ENCODE measurements at places on chromosomes 16 and 17.

GRCh38 chr17:67365738-67366192 lies 612 bp downstream of the PSMD12 start:
- DNase-seq = no peak

DNA sequence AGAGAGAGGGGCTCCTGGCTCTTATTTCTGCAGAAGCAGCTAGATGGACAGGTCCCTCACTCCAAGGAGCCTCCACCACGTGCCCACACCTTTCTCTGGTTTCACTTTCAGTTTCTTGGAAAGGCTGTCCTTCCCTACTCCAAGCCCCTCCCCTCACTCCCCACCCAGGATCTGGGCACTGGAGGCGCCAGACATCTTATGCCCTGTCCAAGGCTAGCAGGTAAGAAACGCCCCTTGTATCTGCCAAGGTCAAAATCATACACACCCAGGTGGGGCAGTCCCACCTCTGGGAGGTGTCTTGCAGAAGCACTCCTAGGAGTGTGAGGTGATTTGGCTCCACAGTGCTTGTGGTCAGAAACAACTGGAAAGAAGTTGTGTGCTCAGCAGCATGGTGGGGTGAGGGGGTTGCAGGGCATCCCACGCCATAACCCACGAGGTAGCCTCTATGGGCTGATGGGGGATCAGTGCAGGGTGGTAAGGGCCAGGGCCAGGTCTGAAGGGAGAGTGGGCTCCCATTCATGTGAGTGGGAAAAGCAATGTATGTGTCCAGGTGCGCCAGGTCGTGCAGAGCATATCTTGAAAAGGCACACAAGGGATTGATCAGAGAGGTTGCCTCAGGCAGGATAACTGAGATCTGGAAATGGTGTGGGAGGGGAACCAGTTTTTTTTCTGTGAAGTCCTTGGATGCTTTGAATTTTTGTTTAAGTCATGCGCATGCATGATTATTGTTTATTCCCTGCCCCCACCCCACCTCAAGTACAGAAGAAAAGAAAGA lies 31.8 kb upstream of the PRM1 start:
- DNase-seq = no peak

GRCh38 chr17:5895276-5895675 lies 174.9 kb upstream of the WSCD1 start:
- DNase-seq = no peak

DNA sequence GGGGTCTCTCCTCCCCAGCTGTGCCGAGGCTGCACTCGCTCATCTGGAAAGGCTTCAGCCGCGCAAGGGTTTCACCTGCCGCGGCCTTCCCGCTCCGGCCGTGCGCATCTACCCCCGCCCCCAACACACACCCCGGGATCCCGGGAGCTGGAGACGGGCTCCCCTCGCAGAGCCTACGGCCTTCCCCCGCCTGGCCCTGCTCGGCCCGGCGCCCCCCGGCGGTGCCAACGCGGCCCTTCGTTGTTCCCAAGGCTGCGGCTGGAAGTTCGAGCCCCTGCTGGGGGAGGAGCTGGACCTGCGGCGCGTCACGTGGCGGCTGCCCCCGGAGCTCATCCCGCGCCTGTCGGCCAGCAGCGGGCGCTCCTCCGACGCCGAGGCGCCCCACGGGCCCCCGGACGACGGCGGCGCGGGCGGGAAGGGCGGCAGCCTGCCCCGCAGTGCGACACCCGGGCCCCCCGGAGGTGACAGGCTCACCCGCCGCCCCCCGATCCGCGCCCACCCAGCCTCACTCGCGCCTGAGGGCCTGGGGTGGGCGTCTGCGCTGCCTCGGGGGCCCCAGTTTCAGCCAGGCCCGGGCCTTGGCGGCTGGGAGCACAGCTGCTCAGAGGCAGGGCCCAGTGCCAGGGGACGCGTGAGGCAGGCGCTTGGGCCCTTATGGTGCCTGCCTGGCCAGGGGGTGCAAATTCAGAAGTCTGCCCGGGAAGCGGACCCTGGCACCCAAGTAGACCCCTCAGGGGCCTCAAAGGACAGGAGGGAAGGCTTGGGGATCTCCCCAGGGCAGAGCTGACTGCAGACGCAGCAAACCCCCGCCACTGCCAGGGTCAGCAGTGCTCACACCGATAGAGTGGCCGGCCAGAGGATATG lies 11.2 kb downstream of the GALK1 start:
- DNase-seq = peak; percentile 82

DNA sequence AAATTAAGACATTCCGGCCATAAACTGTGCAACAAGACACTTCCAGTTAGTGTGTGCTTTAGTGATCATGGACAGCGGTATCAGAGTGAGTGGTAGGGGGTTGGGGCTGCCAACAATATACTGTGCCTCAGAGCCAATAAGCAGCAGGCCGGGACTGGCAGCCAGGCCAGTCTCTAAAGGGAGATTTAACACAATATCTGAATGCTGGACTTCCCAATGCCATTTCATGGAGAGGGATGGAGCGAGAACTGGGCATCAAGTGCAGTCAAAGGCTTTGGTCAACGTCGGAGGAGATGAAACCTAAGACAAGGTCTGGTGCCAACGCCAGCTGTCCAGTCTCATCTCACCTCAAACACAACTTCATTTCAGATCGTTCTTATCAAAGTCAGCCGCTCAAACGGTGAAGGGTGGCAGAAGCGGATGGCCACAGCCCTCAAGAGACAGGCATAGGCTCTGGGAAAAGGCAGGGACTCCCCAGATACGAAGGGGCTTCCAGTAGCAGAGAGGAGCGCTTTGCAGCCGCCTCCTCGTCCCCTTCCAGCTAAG lies 935 bp downstream of the USP32 start:
- peak; percentile 25 for DNase-seq

- DNase-seq = peak; percentile 76
Observed at GRCh38 chr16:68074850-68075555, 10.2 kb upstream of the NFATC3 start.

GRCh38 chr17:77083531-77083930 lies 57.2 kb upstream of the SEC14L1 start:
- no peak for DNase-seq

GRCh38 chr17:42107597-42108576 lies 4.6 kb downstream of the DHX58 start:
- peak; percentile 94 for DNase-seq

DNA sequence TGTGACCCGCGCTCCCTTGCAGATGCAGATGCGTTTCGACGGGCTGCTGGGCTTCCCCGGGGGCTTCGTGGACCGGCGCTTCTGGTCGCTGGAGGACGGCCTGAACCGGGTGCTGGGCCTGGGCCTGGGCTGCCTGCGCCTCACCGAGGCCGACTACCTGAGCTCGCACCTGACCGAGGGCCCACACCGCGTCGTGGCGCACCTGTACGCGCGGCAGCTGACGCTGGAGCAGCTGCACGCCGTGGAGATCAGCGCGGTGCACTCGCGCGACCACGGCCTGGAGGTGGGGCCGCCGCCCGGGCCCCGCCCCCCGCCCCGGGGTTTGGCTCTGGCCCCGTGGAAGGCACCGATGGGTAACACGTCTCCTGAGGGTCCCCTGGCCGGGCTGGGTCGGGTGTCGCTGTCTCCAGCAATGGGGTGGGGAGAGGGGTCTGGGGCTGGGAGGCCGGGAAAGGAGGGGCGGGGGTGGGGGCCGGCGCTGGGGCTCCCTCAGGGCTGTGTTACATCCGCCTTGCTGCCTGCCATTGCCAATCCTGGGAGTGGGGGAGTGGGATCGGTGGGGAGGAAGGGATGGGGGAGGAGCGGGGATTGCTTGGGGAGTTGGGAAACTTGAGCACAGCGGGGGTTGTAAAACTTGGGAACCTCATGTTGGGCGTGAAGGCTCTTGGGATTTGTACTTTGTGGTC lies 737 bp downstream of the NUDT16L1 start:
- peak; percentile 38 for DNase-seq

DNA sequence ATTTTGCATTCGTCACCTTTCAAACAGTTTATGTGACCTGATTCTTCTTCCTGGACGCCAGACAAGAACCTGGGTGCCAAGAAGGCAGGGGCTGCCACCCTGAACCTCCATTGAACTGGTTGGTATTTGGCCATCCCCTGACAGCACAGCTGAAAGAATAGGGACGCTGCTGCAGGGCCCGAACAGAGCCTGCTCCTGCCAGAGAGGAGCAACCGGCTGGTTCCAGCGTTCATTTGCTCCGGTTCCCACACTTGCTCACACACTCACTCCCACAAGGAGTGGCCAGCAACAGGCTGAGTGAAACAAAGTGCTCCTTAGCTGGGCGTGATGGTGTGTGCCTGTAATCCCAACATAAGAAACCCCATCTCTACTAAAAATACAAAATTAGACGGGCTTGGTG lies 14.9 kb downstream of the KRT9 start:
- DNase-seq = no peak

- DNase-seq = no peak
Observed at GRCh38 chr17:63189930-63190329, 223.9 kb downstream of the TANC2 start.

DNA sequence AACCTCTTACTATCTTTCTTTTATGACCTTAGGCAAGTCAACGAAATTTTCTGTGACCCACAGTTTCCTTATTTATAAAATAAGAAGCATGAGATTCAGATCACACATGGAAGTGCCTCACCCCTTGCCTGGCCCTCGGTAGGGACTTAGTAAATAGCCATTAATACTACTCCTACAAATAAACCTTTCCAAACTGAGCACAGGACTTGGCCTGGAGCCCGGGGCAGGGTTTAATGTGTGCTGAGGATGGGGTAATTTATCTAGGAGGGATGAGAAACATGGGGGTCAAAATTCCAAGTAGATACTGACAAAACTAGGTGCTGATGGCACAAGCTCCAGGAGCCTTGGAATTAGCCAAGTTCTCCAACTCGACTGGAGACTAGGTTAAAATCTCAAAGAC lies 35.0 kb downstream of the PITPNC1 start:
- DNase-seq = no peak

- DNase-seq = no peak
Observed at GRCh38 chr17:73827627-73828291, 183.5 kb upstream of the SDK2 start.

Measured in activated B cell treated with CpG ODN at 0.5 μM for 24 hours (primary cell).